ENCODE measurements at places on chromosomes 16 and 17.

- DNase-seq: no peak
These were observed 1.0 kb upstream of the ANTKMT start for GRCh38 chr16:719815-720446.

DNA sequence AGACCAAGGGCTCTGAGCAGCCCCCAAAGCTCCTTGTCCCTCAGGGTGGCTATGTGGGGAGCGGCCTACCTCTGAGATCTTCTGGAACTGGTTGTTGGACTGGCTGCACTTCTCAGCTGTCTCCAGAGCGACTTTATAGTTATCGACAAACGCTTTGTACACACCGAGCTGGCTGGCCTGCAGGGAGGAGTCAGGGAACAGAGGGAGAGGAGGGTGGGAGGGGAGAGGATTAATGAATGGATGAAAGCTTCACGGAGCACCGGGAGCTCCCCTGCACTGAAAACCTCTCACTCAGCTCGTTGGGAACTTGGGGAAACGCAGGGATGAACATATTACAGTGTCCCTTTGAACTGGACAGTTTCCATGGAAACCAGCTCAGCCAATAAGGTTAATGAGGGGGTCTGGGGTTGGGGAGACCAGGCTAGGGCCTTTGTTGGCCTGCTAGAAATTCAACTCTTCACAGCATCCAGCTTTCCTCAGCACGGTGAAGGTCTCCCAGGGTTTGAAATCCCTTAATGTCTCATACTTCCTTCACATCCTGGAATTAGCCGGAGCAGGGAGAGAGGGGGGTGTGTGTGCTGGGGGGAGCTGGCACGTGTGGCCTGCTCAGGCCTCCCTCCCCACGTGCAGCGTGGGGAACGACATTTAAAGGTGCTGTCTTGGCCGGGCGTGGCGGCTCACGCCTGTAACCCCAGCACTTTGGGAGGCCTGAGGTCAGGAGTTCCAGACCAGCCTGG is 86.7 kb downstream of the TIMM22 start:
- DNase-seq: no peak

DNA sequence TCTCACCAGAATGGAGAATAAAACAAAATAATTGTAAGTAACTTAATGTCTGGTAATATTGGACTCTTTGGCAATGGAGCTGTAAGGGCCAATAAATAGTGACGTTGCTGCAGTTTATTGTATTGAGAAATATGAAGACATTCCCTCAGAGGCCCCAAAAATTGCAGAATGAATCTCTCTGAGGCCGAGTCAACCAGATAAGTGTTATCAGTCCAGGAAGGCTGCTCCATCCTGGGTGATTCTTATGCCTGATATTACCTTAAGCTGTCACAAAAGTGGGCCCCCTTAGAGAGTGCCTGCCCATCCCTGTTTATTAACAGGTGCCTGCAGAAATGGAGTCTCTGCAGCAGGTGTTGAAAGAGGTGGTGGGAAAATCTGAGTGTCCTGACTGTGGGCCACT is 219.2 kb downstream of the HS3ST4 start:
- DNase-seq: no peak

DNA sequence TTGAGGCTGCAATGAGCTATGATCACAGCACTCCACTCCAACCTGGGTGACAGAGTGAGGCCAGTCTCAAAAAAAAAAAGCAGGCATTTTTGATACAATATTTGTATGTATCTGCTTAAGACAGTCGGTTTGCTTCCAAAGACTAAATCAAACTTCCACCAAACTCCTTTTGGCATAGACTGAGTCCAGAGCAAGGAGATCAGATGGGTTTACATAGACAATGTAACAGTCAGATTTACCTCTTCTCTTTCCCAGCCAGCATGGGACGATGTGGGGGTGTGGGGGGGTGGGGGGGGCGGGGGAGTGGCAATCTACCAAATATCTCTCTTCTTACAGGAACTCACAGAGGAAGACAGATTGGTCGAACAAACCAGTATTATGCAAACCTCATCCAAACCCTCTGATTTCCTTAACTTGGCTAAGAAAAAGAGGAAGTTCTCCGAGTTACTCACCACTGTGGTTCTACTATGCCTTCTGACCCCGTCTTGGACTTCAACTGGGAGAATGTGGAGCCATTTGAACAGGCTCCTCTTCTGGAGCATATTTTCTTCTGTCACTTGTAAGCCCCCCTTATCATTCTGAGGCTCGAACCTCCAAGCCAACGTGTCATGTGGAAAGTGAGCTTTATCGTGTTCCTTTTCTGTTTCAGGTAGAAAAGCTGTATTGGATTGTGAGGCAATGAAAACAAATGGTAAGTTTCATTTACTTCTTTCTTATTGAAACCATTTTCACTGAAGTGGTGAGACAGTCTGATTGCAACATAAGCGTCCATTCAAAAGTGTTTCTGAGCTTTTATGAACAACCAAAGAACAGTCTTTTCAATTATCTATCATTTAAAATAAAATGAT is at the start of gene MILR1:
Gene MILR1, plus strand, starts transcription at position 451 of the 848 bp plus-strand sequence. Its CDS starts 54 bp downstream, at position 505.
- peak; percentile 19 for DNase-seq

GRCh38 chr17:67830440-67830839 is 5.1 kb downstream of the BPTF start:
- DNase-seq: no peak

GRCh38 chr16:35862242-35862641 is 2402.8 kb downstream of the TP53TG3F start:
- DNase-seq: no peak

- no peak for DNase-seq
These were observed 67.6 kb upstream of the ADAMTS18 start for GRCh38 chr16:77502448-77502847.

GRCh38 chr16:4176906-4177417 is 60.7 kb upstream of the ADCY9 start:
- no peak for DNase-seq

GRCh38 chr17:67891481-67892119 is 66.3 kb downstream of the BPTF start:
- no peak for DNase-seq

DNA sequence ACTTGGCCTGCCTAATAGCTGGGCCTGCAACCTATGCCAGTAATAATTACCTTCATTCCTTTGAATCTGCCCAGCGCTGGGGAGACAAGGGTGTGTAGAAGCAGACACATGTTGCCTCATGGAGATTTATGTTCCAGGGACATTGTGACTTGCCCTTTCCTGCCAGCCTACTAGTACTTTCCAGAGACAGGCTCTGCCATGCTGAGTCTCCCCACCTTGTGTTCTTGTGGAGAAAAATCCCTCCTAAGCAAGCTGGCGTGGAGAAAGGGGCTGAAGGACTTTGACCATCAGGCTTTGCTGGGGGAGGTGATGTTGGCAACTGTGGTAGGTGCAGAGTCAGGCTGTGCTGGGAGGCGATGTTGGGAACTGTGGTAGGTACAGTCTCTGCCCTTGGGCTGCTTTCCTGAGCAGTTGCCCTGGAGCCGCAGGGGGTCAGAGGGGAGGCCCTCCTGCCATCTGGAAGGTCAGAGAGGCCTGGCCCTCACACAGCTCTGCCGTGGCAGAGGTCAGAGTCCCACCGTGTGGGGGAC is 4.0 kb downstream of the KSR1 start:
- DNase-seq: no peak

- DNase-seq: peak; percentile 64
These were observed 7.9 kb upstream of the PAM16 start for GRCh38 chr16:4358831-4359561.

DNA sequence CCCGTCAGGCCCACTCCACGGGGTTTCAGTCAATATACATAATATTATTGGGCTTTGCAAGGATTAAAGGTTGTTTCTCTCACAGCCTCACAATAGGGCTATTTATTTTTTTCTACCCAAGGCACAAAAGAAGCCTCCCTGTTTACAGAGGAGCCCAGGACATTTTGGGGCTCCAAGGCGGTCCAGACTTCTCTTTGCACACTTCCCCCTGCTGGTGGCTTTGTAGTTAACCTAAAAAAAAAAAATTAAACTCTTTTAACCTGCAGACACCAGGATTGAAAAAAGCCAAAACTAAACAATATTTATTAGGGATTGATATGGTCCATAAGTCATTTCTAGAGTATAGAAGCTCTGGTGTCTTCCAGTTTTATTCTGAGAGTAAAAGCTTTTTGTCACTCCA is 169.7 kb upstream of the ZFHX3 start:
- DNase-seq: no peak

GRCh38 chr17:57550016-57550415 is 195.1 kb downstream of the CCDC182 start:
- no peak for DNase-seq

DNA sequence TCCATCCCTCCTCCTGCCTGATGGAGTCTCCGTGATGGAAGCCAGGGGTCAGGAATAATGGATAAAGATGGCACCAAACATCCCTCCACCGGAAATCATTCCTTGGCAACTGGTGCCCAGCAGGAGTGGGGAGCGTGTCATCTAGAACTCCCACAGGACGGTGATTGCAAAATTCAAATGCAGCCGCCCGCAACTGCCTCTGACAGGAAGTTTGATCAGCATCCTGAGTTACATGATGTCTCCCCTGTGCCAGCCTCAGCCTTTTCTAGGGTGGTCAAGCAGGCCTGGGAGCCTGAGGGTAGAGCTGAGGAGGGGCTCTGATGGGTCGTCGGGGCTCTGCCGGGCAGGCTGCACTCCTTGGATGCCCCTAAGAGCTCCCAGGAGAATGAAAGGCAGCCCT is 52.8 kb downstream of the GSG1L start:
- DNase-seq: no peak

- no peak for DNase-seq
These were observed 93.8 kb downstream of the SALL1 start for GRCh38 chr16:51057102-51057793.

Data from CD4-positive, alpha-beta T cell treated with Interleukin-12 subunit alpha and Interleukin-12 subunit beta, for 1 hour (primary cell).